Stimulated activated CD4-positive, alpha-beta T cell treated with anti-CD3 and anti-CD28 coated beads, TNF-alpha, amount 100 ng/mL, for 48 hours (primary cell): ENCODE measurements at places on chromosomes 7 and 10.

GRCh38 chr7:47505312-47506007 lies 76.5 kb downstream of the TNS3 start:
- no peak for DNase-seq

DNA sequence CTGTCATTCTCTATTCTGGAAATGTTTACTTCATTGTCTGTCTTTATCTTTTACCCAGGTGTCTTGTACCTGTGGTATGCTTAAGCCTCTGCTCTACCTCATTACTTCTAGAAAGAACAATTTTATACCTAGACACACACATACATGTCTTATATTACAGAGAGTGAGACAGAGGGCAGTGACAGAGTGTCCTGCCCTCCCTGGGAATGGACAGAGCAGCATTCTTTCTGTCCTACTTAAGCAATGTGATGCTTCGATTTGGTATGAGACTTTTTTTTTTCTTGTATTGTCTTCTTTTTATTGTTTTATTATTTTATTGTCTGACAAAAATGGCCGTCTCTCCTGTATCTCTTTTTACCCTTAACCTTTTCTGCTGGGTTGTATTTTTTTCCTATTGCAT lies 286.1 kb downstream of the EXOC4 start:
- DNase-seq, result no peak

DNA sequence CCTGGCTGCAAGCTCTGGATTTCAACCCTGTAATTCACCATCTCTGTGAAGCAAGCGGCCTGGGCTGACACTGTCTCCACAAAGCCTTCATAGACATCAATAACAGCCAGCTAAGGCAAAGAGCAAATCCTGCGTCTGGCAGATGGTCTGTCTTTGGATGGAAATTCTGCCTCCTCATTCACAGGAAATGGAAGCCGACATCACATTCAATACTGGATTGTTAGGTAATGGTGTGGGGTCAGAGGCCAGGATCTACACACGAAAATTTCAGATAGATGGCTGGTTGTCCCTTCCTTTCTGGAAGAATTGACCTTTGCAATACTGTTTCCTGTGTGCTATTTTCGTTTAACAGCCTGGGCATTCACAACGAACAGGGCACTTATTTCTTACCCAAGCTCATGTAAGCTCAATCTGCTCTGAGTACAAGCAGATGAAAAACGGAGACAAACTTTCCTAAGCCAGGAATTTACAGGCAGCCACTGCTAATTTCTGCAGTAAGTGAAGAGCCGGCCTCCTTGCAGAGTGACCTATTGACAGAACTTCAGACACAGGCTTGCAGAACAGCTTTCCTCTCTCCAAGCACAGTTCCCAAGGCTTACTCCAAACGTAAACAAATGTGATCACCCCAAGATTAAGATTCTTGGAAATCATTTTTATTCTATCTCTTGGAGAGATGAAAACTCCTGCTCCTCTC lies 3.1 kb upstream of the ADAM12 start:
- DNase-seq, result no peak

GRCh38 chr10:54125098-54125747 lies 675.8 kb downstream of the PCDH15 start:
- DNase-seq, result no peak

DNA sequence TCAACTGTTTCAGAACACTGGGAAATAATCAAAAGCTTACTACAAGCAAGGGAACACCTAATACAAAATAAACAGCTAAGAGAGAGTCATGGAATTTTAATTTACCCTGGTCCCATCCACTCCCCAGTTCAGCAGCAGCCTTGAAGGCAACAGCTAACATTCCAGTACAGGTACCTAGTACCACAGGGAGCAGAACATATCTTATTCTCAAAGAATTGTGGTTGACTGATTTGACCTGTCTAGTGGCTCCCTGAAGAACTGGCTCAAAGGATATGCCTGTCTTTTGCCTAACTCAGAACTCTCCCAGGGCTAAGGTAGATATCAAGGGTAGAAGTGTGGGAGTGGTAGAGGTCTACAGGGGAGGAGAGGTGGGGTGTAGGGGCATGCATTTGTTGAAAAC lies 32.3 kb downstream of the SMURF1 start:
- DNase-seq, result no peak

DNA sequence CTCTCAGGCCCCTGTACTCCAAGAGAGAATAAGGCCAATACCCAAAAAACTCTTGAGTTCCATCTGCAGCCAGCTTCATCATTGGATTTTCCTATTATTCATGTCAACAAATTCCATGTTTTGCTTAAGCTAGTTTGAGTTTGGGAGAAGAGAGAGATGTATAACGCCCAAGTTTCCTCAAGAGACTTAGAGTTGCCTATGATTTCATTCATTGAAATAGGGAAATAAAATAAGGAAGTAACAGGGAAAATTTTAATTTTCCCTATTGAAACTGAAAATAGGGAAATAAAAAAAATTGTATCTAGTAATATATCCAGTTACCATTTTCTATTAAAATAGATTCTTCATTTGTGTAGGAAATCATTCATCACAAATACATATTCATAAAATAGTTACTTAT lies 66.5 kb upstream of the SVIL start:
- DNase-seq, result no peak

GRCh38 chr10:91434041-91434440 lies 23.9 kb downstream of the HECTD2 start:
- no peak for DNase-seq
